OCI-LY7 (cell line): ENCODE measurements at places on chromosomes 3 and 15.

GRCh38 chr3:79846148-79846933 is 78.5 kb upstream of the ROBO1 start:
- DNase-seq: peak; percentile 4

DNA sequence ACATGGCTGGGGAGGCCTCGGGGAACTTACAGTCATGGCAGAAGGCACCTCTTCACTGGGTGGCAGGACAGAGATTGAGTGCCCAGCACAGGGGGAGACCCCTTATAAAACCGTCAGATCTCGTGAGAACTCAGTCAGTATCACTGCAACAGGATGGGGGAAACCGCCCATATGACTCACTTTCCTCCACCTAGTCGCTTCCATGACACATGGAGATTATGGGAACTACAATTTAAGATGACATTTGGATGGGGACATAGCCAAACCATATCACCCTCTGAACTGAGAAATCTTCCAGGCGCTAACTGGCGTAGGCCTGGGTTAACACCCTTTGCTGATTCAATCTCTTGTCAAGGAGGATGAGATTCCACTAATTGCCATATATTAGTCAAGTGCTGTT is 392.3 kb downstream of the FEZF2 start:
- DNase-seq: no peak

DNA sequence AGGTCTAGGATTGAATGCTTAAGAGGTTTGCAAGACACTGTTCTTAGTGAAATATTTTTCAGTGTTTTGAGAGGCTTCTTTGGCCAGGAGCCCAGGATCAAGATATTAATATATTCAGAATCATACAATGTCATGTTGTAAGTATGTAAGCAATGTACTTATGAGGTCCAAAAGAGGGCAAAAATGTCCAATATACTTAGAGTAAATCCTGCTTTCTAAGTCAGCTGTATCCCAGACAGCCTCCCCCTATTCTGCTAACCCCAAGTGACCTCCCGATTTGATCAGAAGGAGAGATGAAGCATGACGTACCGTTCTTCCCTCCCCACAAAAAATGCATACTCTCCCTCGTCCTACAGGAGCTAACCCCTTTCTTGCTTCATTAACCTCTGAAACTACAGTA is 70.9 kb downstream of the CHAC1 start:
- DNase-seq: no peak

DNA sequence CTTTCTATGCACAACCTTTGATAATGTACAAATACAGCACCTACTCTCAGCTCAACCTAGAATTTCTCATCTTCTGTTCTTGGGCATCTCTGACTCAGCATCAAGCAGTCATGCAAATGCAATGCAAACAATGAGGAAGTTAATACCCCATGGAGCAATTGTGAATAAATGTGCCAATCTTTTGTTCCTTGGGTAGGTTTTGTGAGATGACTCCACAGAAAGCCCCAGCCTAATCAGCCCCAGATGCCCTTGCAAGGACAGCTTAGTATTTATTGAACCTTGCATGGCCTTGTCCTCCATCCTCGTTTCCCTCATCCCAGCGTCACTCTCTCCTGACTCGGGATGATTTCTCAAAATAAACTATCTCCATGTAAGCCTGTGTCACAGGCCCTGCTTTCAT is 494.7 kb upstream of the NECTIN3 start:
- DNase-seq: no peak

DNA sequence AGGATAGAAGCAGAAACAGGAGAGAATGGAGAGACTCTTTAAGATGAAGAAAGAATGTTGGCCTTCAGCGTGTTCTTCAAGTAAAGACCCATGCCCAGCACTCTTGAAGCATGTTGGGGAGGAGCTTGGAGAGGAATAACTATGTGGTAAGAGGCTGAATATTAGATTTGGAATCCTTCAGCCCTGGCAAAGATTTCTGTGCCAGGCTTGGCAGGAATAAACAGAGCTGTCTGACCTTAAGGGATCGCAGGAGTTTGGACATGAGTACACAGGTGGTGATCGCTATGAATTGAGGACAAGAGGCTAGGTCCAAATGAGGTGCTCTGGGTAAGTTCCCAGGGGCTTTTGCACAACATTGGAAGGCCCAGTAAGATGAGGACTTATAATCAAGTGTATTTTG is 132.6 kb upstream of the TBL1XR1 start:
- DNase-seq: no peak

DNA sequence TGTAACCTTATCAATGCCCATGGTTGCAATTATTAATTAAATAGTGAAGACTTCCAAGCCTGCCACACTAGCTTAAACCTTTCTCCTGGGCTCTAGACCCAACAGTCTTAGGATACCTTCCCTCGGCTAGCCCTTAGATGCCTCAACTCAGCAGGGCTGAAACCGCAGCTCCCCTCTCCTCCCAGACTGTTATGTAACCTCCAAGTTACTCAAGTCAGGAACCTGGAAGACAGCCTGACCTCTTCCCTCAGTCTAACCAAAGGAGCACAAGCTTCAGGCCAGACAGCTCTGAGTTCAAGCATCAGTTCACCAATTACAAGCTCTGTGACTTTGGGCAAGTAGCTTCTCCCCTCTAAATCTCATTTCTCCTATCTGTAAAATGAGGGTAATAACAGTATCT is 70.5 kb upstream of the HACD2 start:
- no peak for DNase-seq

- DNase-seq: no peak
These were observed 4.1 kb downstream of the CEMIP start for GRCh38 chr15:80783260-80783659.

- no peak for DNase-seq
These were observed 837 bp downstream of the LRRN1 start for GRCh38 chr3:3800080-3800455.

GRCh38 chr3:186476044-186476468 is 68.1 kb downstream of the CRYGS start:
- DNase-seq: no peak

- no peak for DNase-seq
These were observed 984 bp downstream of the RNU6-1 start for GRCh38 chr15:67838789-67839332.

DNA sequence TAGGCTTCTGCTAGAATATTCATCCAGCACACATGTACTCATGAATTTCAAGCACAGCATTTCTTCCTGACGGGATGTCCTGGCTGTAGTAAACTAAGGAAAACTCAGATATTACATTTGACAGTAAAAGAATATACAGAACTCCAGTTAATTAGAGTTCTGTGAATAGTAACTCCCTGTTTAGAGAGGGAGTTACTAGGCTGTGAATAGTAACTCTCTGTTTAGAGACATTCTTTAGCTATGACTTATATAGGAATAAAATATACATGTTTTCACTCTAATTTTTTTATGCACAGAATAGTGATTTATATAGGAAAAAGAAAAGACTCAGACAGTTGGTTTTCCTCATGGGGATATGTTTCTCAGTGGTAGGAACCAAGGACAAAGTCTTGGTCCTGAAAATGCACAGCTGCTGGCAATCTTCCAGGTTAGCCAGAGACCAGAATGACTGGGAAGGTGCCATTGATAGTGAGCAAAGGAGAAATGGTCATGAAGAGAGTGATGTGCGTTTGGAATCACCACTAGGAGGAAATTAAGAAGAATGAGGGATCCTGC is 480.7 kb upstream of the THBS1 start:
- DNase-seq: no peak

GRCh38 chr3:34020726-34021680 is 222.6 kb downstream of the PDCD6IP start:
- DNase-seq: peak; percentile 82

- DNase-seq: no peak
These were observed 59.5 kb downstream of the ABCC5 start for GRCh38 chr3:183958226-183958625.

GRCh38 chr3:36796881-36797280 is 32.5 kb upstream of the DCLK3 start:
- no peak for DNase-seq

DNA sequence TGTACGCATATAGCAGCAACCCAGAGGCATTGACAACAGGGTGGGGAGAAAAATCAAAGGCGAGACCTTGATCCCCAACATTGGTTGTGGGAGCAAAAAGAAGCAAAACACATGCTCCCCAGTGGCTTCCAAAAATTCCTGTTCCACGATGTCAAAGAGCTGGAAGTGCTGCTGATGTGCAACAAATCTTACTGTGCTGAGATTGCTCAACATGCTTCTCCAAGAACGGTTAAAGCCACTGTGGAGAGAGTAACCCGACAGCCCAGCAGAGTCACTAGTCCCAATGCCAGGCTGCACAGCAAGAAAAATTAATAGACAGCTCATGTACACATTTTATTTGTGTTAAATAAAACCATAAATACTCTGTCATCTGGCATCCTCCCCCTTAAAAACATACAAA is 179.9 kb upstream of the PFN2 start:
- DNase-seq: no peak

GRCh38 chr3:197835509-197835908 is 44.5 kb downstream of the LRCH3 start:
- no peak for DNase-seq

- no peak for DNase-seq
These were observed 35.7 kb downstream of the CCNB2 start for GRCh38 chr15:59140422-59141226.

DNA sequence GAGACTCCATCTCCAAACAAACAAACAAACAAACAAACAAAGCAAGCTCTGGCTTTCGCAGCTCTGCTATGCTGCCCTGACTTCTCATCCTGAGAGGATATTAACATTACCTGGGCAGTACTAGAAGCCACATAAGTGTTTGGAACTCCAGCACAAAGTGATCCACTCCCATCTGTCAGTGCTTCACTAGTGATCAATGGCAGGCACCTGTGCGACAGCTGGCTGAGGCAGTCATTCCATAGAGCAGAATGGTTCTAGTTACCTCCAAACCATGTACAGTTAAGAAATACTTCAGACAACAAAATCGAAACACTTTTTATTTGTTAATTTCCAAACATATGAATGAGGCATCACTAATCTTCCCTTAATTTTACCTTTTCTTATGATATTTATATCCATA is 2.8 kb upstream of the MB21D2 start:
- no peak for DNase-seq

DNA sequence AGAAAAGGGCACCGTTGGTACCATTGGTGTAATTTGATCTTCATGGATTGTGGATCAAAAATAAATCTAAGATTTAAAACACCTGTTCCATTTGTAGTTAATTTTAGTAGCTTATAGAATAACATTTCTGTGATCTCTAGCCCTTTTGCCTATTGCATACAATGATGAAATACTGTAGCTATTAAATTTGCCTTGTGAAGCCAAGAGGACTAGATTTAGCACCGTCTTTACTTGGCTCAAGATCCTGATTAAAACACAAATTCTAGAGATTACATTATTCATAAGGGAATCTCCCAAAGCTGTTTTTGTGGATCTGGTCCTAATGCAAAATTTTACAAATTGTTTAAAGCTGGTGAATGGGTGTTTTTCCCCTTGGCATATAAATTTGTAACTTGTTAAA is 8.2 kb downstream of the TBC1D23 start:
- no peak for DNase-seq

DNA sequence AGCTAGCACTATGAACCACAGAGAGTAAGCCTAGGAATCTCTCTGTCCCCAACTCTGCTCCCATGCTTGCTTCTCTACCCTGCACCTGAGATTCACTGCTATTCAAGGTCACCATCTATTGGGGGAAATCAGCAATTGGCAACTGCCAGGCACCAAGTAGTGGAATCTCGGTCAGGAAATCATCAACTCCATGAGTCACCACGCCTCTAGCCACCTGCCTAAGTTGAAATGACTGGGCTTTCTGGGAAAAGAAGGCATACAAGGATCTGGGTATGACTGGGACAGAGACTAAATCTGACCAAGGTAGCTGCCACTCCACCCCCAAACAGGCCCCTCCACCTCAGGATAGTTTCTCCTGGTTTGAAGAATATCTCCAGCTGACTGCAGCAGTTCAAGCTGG is 464.1 kb upstream of the CBLB start:
- no peak for DNase-seq

GRCh38 chr3:111737706-111738086 is 121.4 kb upstream of the PHLDB2 start:
- no peak for DNase-seq

DNA sequence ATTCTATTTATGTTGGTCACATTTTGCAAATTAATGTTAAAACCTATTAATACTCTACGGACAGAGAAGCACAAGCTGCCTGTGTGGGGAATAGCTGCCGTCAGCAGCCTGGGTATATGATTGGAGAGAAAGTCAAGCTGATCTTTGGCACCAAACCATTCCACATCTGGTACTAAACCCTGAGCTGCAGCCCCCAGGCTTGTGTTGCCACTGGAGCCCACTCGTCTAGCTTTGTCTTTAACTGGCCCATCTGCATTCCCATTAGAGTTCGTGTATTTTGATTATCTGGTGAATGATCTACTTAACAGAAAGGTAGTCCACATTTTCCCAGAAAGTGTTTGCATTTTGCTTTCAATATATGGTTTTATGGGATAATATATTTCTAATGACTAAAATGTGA is 5.4 kb downstream of the NDUFB4 start:
- no peak for DNase-seq

- peak; percentile 83 for DNase-seq
These were observed 885 bp downstream of the CDV3 start for GRCh38 chr3:133574260-133574881.

- no peak for DNase-seq
These were observed 52.0 kb upstream of the LRIG1 start for GRCh38 chr3:66552846-66553245.

GRCh38 chr15:64690578-64691296 is 84.7 kb downstream of the RBPMS2 start:
- no peak for DNase-seq

DNA sequence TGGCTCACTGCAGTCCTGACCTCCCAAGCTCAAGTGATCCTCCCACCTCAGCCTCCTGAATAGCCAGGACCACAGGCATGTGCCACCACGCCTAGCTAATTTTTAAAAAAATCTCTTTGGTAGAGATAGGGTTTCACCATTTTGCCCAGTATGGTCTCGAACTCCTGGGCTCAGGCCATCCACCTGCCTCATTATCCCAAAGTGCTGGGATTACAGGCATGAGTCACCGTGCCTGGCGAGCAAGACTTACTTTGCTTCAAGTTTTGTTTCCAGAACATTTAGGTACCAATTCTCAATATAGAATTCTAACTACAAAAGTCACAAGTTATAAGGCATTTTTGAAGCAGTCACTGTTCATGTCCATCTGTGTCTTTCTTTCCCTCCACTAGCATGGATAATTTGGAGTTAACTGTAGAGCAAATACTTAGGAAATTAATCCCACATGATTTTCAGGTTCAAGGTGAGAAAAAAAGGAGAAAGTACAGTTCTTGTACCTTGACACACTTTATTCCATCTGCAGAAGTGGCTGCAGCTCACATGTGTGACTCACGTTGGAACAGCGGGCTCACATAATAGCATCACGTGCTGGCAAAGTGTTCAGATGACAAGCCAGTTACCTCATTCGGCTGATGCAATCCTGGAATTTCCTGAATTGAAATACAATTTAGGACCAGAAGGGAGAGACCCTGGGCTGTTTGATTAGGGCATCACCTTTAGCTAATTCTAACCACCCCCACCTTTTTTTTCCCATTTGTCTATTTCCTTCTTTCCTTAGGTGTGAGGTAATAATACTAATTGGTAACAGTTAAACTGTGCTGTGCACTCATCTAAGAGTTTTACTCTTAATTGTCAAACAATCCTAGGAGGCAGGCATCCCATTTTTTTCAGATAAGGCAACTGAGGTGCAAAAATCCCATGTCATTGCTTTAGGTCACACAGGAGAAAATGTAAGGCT is 46.9 kb upstream of the NEDD4 start:
- no peak for DNase-seq
